ENCODE measurements at places on chromosomes 12 and 14. TPM values are rescaled to one million over a fixed set of nuclear protein-coding genes. Genes with fewer than 3 reads are reported as not detected.

The CCDC196 gene
- not detected for total RNA-seq

GRCh38 chr14:47658041-47658440 lies 17.4 kb downstream of the MDGA2 start:
- H3K27ac ChIP-seq, result no peak overlapping the region
- peaks cover 4% of the 10 kb centered on the region for H3K27me3 ChIP-seq
- no peak overlapping the region for H3K4me3 ChIP-seq
- H3K4me1 ChIP-seq, result no peaks in the 10 kb centered on the region

The LMNTD1 gene
- not detected for total RNA-seq

- H3K36me3 ChIP-seq, result peaks cover 3% of the 10 kb centered on the region
- H3K4me3 ChIP-seq, result no peak overlapping the region
- H3K4me1 ChIP-seq, result no peaks in the 10 kb centered on the region
- no peak for DNase-seq
- no peaks in the 10 kb centered on the region for H3K27me3 ChIP-seq
Observed at GRCh38 chr14:103746701-103747100, 31.1 kb downstream of the ZFYVE21 start.

GRCh38 chr12:52033446-52034140 lies 17.6 kb upstream of the NR4A1 start:
- peak overlapping the region; percentile 66 for H3K4me3 ChIP-seq
- H3K4me1 ChIP-seq, result peaks cover 16% of the 10 kb centered on the region
- no peak for DNase-seq
- H3K27me3 ChIP-seq, result peaks cover 22% of the 10 kb centered on the region
- H3K36me3 ChIP-seq, result no peaks in the 10 kb centered on the region
- H3K27ac ChIP-seq, result peak overlapping the region; percentile 94

- no peak overlapping the region for H3K27ac ChIP-seq
- peaks cover 2% of the 10 kb centered on the region for H3K4me1 ChIP-seq
- DNase-seq, result no peak
- H3K36me3 ChIP-seq, result no peaks in the 10 kb centered on the region
Observed at GRCh38 chr14:98949481-98950135, 322.4 kb downstream of the BCL11B start.

GRCh38 chr12:93819050-93819491 lies 141.9 kb downstream of the CRADD start:
- no peak overlapping the region for H3K27ac ChIP-seq
- no peak for DNase-seq
- H3K4me3 ChIP-seq, result no peak overlapping the region

- H3K27me3 ChIP-seq, result peaks cover 19% of the 10 kb centered on the region
- H3K36me3 ChIP-seq, result no peaks in the 10 kb centered on the region
- no peak for DNase-seq
- peak overlapping the region; percentile 57 for H3K27ac ChIP-seq
- H3K4me3 ChIP-seq, result no peak overlapping the region
Observed at GRCh38 chr12:117284140-117284539, 77.3 kb downstream of the NOS1 start.

DNA sequence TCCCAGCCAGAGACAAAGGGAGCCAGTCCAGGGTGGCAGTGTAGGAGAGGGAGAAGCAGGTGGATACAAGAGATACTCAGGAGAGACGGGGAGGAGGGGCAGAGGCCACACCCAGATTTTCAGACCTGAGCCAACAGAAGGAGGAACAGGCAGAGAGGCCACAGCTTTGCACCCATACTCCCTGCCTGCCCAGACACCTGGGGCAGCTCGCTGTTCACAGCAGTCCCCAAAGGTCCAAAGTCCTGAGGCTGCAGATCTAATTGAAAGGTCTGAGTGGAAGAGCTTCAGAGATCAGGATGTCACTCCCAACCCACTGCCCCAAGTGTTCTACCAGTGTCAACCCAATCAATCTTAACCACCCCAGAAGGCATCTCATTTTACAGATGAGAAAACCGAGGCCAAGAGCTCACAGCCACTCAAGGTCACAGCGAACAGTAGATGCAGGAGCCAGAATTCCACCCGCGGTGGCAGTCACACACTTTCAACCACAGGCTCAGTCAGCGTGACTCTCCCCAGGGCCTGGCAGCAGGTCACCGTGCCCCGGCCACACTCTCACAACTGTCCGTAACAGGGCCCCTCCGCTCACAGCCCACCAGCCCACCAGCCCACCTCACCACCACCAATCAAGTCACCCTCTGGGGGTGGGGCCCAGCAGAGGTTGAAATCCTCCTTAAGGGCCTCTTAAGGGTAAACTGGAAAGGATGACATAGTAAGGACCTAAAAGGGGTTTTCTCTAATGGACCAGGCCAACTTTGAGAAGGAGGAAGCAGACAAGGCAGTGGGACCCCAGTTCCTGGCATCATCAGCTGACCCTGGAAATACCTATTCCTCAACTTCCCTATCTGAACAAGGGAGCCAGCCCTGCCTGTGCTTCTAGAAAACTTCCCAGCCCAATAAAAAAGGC lies 33.3 kb downstream of the ACTN1 start:
- DNase-seq, result no peak
- no peaks in the 10 kb centered on the region for H3K36me3 ChIP-seq
- H3K4me3 ChIP-seq, result no peak overlapping the region
- peaks cover 30% of the 10 kb centered on the region for H3K4me1 ChIP-seq
- no peaks in the 10 kb centered on the region for H3K27me3 ChIP-seq

DNA sequence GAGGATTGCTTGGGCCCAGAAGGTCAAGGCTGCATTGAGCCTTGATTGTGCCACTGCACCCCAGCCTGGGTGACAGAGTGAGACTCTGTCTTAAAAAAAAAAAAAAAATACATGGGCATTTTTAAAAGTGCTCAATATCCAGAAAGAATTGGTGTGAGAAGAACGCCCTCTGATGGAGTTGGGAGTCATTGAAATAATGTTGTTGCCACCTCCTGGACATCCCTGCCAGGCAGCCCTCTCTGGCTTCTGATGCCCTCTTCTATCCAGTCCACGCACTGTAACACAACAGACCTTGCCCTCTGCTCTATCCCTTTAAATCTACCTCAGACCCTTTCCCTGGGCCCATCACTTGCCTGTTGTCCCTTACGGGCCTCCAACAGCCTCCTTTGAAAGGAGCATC lies 4.9 kb downstream of the PTGDR start:
- peaks cover 7% of the 10 kb centered on the region for H3K4me1 ChIP-seq
- no peak overlapping the region for H3K27ac ChIP-seq
- no peak for DNase-seq
- H3K27me3 ChIP-seq, result peaks cover 59% of the 10 kb centered on the region
- no peaks in the 10 kb centered on the region for H3K36me3 ChIP-seq
- no peak overlapping the region for H3K4me3 ChIP-seq

DNA sequence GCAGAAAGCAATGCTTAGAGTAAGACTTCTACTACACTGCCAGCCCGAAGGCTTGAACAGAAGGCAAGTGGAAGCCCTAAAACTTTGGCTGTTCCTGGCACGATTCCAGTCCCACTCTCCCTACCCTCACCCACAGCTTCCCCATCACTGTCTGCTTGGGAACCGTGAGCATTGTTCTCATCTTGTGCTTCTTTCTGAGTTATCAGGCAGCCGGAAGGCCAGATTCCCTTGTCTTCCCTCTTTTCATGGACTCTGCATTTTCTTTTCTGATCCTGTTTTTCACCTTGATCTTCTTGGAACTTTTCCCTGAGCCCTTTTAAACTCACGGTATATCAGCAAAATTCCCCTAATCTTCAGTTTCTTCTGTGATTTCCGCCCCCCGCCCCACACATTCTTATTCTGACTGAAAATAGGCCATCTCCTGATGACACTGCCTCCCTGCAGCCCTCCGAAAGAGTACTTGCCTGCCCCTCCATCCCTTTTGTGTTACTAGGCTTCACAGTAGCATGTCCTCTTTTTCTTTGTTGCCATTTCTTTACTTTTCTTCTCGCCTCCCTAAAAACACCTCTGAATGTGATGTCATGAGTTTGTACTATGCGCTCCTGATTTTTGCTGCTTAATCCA lies 29.9 kb downstream of the RCOR1 start:
- H3K27ac ChIP-seq, result peak overlapping the region; percentile 70
- peaks cover 11% of the 10 kb centered on the region for H3K4me1 ChIP-seq
- H3K27me3 ChIP-seq, result no peaks in the 10 kb centered on the region
- DNase-seq, result no peak
- H3K36me3 ChIP-seq, result peaks cover 3% of the 10 kb centered on the region
- H3K4me3 ChIP-seq, result no peak overlapping the region

- H3K36me3 ChIP-seq, result no peaks in the 10 kb centered on the region
- H3K27me3 ChIP-seq, result peaks cover 44% of the 10 kb centered on the region
- H3K4me1 ChIP-seq, result peaks cover 33% of the 10 kb centered on the region
- peak overlapping the region; percentile 2 for H3K4me3 ChIP-seq
- peak overlapping the region; percentile 34 for H3K27ac ChIP-seq
Observed at GRCh38 chr12:115452751-115453281, 768.8 kb upstream of the TBX3 start.
